ENCODE measurements at places on chromosomes 4 and X.

DNA sequence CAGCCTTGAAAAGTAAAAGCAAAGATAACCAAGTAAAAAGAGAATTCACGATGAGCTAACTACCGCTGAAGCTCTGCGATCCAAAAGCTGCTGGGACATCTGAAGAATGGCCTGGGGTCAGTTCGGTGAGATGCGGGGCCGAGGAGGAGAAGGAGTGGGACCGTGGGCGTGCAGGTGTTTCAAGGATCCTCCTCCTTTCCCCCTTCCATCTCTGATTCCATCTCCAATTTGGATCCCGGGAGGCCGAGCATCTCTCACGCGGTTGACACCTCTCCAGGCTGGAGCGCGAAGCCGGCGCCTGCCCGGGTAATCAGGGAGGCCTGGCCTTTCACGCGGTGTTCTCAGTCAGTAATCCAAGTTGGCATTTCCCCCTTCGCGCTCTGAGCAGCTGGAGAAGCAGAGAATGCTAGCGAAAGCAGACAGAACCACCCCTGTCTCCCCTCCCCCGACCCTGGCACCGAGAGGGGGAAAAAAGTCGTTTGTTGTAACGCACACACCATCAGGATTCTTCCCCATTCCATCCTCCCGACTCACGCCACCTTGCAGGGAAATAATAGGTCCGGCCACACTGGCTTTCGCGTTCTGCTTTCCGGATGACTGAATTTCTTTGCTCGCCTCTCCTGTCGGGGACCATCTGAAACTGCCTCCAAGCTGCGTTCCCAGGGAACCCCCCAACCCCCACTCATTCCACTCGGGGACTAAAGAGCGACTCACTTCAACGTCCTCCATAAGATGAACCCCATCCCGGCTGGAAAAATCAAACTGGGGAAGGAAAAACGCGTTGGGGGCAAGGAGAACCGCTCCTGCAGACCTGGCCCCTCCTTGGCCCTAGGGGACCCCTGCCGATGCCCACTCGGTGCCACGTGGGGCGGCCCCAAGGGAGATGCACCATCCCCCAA lies 6.5 kb downstream of the NEUROG2 start:
- no peak for DNase-seq

DNA sequence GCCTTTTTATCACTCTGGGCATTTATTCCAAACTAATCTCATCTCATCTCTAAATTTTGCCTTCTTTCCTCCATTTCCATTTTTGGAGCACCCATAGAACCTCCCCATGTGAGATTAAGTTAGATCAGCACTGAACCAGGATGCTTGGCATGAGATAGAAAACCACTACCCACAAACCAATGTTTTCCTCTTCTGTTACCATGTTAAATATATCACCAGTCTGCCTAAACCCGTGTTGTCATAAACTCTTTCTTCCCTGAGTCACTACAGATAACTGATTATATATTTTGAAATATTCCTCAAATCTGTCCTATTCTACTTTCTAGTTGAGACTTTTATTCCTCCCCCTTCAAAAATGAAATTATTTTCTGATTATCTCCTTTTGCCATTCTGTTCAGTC lies 37.6 kb downstream of the GABRB1 start:
- no peak for DNase-seq

GRCh38 chr4:185508181-185508580 lies 27.1 kb downstream of the PDLIM3 start:
- DNase-seq = no peak

DNA sequence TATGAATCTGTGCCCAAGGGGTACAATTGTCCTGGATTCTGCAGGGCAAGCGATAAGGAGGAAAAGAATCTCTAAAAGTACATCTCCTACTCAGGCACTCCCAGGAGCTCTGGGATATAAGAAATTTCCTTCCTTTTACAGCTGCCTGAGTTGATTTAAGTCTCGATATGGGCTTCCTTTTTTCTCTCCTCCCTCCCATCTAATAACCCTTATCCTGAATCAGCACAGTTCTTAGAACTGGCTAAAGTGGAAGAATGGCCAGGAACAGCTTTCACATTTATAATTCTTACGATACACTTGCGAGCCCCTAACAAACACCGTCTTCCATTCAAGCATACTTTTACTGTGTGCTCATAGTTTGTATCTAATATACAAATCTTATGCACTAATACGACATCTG lies 21.2 kb downstream of the LRP2BP start:
- DNase-seq = no peak

DNA sequence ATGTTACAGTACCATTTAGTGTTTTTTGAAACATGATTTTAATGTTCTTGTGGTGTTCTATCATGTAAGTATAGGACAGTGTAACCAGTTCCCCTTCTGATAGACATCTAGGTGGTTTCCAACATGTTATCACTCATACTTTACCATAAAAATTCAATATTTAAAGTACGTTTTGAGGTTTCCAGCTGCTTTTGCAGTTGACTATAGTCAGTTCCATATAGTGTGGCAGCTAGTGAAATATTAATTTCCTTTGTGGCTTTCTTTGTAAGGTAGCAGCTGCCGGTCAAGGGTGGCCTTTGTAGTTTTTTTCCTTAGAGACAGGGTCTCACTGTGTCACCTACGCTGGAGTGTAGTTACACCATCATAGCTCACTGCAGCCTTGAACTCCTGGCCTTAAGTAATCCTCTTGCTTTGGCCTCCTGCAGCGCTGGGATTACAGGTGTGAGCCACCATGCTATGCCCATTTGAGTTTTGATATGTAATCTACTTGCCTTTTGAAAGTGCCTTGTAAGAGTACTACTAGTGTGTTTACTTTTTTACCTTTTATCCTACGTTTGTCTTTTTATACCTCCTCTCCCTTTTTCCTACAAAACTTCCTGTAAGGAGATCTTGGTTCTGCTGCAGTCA lies 63.0 kb downstream of the ARHGAP10 start:
- DNase-seq = peak; percentile 87

DNA sequence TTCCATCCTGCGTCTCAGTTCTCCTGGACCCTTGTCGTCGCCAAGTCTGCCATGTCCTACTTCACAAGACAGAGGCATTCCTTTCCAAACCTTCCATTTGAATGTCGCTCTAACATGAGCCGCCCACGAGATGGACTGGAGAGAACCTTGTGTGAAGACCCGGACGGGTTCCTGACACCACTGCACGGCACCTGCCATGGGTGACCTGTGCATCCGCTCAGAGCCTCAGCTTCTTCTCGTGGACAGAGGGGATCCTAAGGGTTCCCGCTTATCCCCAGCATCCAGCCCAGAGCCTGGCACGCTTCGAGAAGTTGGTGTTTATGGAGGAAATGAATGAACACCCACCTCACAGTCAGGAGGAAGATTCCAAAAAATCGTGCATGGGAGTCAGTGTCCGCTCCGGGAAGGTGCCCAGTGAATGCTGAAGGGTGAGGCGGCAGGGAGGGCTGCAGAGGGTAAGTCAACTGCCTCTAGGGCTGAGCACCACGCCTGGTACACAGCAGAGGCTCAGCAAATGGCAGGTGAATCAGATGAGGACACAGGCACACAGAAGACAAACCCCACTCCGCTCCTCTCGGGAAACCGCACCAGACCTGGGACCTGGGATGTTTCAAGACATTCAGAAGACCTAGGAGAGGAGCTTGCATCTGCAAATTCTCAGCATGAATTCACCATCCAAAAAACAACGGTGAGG lies 52.6 kb downstream of the WFS1 start:
- no peak for DNase-seq

DNA sequence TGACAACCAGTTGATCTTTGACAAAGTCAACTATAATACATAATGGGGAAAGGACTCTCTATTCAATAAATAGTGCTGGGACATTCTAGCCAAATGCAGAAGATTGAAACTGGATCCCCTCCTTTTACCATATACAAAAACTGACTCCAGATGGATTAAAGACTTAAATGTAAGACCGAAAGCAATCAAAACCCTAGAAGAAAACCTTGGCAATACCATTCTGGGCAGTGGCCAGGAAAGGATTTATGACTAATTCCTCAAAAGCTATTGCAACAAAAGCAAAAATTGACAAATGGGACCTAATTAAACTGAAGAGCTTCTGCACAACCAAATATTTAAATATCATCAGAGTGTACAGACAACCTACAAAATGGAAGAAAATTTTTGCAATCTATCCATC lies 185.1 kb downstream of the NPNT start:
- DNase-seq = no peak

DNA sequence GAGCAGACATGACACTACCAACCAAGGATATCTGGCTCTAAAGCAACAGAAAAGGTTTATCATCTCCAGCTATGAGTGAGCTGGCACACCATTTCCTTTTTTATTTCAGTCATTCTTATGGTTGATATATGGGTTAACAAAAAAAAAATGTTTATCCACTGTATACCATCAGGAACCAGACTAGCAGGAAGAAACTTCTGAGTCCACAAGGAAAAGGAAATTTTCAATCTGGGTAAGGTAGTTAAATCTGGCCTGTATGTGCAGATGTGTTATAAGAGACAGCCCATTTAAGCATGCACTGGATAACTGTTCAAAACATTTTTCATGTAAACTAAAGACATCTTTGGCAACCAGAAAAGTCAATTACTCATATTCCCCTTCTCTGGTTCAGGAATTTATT lies 35.0 kb downstream of the AMMECR1 start:
- no peak for DNase-seq

GRCh38 chrX:136827026-136827425 lies 46.3 kb upstream of the ARHGEF6 start:
- no peak for DNase-seq

- DNase-seq = no peak
Measured at GRCh38 chr4:37244583-37245390, at the start of gene NWD2. TSS of gene NWD2 (plus strand) at chr4:37244743. CDS start at chr4:37245068, 325 bp downstream.

DNA sequence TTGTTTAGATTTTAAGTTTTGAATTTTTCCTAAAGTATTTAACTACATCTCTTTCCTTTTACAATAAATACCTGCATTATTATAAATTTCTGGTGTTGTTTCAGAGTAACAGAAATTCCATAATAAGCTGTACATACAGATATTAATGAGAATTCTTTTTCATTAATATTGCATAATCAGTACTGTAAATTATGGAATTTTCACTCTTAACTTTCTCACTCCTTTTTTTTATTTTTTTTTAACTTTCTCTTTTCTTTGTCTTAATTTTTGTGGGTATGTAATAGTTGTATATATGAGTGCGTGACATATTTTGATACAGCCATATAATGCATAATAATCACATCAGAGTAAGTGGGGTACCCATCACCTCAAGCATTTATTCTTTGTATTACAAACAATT lies 110.5 kb downstream of the KLHL8 start:
- DNase-seq = no peak

DNA sequence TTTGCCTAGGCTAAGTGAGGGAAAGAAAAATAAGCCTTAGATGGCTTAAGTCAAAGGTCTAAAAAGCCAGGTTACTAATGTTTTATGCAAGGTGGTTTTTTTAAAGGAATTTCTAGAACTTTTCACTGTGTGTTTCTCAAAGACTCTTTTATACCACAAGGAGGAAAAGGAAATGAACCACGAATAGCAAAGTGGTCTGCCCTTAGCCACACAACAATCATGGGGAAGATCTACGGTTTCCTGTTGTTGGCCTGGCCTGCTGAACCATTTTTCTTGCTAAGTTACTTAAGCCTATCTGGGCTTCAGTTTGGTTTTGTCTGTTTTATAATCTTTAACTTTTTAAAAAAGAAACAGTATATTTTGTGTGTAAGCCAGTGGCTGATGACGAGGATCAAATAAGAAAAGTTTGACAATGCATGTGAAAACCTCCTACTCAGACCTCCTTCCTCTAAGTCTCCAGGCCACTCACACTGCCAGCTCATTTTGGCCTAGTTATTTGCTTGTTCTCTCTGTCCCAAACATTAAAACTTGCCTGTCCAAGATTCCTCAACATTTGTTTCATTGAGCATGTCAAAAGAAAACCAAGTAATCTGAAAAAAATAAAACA lies 56.7 kb upstream of the COL25A1 start:
- DNase-seq = peak; percentile 26

DNA sequence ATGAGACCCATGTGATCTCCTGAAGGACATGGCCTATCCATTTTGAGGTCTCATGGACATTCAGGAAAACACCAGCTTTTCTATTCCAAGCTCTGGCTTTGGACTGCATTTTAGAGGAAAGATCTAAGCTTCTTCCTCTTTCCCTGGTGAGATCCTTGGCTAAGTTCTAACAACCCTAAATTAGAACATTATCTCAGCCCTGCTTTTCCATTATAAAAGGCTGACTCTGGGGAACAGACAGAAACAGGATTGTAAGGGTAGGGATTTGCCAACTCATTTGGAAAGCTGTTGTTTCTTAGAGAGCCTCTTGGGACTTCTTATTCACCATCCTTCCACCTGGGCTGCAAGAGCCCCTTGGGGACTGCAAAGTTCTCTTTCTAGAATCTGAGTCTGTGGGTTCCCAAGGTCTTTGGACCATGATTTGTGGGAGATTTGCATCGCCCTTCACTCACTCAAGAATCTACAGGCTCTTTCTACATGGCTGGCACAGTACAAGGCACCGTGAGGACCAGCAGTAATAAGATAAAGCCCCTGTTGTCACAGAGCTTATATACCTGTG lies 146.9 kb downstream of the FNIP2 start:
- no peak for DNase-seq

DNA sequence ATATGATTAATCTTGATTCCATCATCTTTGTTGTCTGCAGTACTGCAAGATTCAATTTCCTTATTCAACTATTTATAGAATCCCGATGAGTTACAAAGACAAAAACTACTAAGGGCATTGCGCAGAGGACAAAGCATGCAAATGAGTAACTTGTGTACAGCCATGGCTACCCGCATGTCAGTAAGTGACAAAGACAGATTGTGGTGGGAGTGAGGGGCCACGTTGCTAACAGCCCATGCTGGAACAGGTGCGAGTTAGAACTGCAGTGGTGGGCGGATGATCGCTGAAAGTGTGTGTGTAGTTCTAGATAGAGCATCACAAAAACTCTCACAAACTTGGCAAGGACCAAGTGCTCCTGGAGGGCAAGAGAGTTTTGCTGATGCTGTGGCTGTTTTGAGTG lies 49.5 kb downstream of the ACOX3 start:
- no peak for DNase-seq

DNA sequence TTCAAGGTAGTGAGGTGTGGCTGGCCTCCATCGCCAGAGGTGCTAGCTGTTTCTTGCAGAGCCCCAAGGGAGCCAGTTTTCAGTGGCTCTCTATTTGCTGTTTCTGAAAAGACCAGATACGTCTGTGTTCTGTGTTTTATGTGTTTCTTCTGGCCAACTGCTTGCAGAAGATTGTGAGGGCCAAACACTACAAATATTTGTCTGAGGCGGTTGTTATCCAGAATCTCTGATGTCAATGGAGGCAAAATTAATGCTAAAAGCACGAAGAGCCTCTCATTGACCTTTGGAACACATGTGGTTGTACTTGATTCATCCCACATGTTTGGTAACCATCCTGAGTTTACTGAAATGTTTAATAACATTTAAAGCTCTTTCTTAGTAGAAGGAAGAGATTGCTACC lies 113.9 kb downstream of the CT47B1 start:
- DNase-seq = no peak

- no peak for DNase-seq
Measured at GRCh38 chrX:38236901-38237615, 16.4 kb upstream of the SRPX start.

- DNase-seq = no peak
Measured at GRCh38 chr4:99467887-99468286, 32.7 kb upstream of the ADH7 start.

DNA sequence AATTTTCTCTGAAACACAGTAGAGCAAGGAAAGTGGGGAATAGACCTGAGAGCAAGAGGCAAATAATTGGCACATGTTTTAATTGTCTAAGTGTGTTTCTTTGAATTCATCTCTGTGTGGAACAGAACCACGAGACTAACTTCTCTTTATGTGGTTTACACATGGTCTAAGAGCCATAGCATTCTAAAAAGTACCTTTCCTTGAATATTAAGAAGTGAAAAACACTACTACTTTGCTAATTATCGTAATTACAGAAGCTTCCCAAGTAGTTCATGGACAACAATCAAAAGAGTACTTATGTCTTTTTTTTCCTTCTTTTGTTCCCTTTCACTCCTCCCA lies 2.9 kb upstream of the CYBB start:
- DNase-seq = no peak

Data from T-helper 2 cell (primary cell).